Natural killer cell (primary cell): ENCODE measurements at places on chromosomes 16 and 17. TPM values are rescaled to one million over a fixed set of nuclear protein-coding genes. Genes with fewer than 3 reads are reported as not detected.
A peak's percentile ranks its signal among the peaks of the same experiment; 100 is the strongest.

Gene TUBB3
- total RNA-seq = 1.3 TPM

GRCh38 chr16:73848993-73849392 is 447.6 kb upstream of the PSMD7 start:
- DNase-seq = no peak

GRCh38 chr16:57265850-57266530 is 18.5 kb downstream of the PLLP start:
- DNase-seq = no peak

- no peak for DNase-seq
These were observed 4.6 kb downstream of the PRSS8 start for GRCh38 chr16:31130899-31131298.

- DNase-seq = peak; percentile 91
These were observed 146.5 kb upstream of the PLCG2 start for GRCh38 chr16:81632392-81633146.

GRCh38 chr17:81084680-81085419 is 49.9 kb downstream of the BAIAP2 start:
- no peak for DNase-seq
